ENCODE measurements at places on chromosomes 2 and 18.

GRCh38 chr2:207603486-207603885, 21.7 kb downstream of the METTL21A start:
- DNase-seq, result no peak

DNA sequence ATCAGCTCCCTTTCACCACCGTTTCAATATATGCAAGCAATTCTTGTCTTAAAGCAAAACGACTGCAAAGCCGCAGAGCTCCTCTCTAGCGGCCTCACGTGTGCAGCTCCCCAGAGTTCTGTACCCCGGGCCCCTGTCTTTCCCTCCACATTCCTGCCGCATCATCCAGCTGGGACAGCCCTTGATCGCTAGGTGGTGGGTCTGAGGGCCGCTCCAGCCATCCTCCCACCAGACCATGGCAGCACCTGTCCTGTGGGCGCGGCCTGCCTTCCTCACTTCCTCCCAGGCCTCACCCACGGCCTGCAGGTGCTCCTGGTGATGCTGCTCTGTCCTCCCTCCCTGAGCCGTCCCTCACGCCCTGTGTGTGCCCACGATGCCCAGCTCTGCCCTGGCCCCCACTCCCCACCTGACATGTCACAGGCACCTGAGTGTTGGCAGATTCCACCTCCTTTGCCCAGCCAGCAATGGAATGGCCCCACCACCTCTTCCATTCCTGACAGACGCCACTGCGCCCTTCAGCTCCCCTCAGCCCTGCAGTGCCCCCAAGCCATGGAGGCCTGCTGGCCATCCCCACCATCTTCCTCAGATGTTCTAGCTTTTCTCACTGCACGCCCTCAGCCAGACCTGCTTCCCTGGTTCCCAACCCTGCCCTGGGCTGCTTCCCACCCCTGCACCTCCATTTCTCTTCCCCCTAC, 15.3 kb upstream of the ALLC start:
- no peak for DNase-seq

DNA sequence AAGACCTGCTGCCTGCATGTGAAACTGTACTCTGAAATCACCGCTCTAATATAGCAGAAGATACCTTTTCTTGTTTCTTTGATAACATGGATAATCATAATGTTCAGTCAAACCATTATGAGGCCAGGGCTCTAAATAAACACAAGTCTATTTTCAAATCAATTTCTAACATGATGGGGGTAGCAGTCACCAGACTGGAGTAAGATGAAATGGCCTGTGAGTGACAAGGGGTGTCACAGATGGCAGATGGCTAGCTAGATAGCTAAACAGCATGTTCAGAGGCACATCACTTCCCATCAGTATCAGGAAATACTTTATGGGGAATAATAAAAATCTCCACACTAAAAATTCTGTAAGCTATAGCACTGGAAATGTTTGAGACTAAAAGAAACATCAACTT, 14.0 kb downstream of the MBD2 start:
- no peak for DNase-seq

DNA sequence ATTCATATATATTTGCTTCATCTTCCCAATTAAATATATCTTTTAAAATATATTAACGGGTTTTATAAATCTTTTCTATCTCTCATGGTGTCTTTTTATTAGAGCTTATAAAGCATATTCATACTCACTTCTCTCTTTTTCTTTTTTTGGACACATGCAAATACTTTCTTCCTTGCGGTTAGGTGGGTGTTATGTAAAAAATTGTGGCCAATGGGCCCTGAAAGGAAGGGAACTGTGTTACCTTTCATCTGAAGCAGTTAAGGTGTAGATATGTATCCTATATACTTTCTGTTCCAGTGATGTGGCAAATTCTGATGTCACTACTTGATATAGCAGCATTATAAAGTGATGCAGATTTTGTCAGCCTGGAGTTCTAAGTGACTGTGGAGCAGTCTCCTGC, 714.5 kb downstream of the PLCL1 start:
- no peak for DNase-seq

GRCh38 chr2:64283641-64284361, 139.6 kb upstream of the PELI1 start:
- peak; percentile 59 for DNase-seq

DNA sequence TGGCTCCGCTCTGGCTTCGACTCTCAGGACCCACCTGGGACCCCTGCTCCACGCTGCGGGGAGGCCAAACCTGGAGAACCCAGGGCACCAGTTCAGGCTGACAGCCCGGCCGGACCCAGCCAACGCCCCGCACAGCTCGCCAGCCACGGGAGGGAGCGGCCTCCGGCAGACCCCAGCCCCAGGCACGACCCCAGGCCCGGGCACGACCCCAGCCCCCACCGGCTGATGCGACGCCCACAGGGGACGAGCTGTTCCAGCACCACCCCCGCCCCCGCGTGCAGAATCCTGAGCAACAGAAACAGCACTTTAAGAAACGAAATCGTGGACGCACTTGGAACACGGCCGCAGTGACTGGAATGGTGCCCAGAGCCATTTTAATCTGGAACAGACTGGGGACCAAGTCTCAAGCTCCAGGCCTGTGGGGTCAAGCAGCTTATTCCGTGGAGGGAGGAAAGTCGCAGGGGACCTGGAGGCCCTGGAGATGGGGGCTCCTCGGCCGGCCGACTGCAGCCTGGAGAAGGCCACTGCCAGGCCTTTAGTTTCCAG, 74.2 kb downstream of the MBP start:
- DNase-seq, result no peak

- DNase-seq, result no peak
Observed at GRCh38 chr2:138871312-138871711, 91.1 kb upstream of the NXPH2 start.

- peak; percentile 13 for DNase-seq
Observed at GRCh38 chr2:240913810-240914644, 7.9 kb downstream of the CROCC2 start.

DNA sequence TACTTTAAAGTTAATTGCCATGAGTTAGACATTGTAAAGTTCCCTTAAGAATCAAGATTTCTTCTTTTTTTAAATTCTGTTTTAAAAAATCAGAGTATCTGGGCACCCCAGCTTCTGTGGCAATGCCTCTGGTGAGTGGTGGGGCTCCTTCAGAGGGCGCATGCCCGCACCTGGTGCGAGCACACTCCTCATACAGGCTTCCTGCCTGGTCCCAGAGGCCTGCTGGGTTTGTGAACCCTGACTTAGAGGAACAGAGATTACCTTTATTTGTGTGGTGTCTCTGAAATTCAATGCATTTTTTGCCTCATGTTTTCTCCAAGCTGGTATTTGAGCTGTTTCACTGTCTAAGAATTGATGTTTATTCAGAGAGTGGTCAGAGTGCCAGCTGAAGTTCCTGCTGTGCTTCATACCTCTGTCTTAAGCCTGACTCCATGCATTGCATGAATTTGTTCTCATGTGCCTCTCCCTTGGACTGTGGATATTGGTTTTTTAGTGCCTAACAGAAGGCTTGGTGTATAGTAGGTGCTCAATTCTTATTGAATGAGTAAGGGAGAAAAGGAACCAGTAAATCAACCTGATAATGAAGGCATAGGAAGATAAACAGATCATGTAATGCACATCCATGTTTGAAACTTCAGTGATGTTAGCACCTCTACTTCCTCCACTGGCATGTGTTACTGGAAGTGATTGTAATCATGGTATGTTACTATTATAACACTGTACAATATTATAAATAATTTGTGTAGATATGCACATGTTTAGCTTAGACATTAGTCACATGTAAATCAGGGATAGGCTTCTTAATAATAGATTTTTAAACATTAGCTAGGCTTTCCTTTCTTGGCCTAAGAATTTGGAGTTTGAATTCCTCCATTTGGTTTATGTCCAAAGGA, 29.0 kb downstream of the PHLPP1 start:
- no peak for DNase-seq

DNA sequence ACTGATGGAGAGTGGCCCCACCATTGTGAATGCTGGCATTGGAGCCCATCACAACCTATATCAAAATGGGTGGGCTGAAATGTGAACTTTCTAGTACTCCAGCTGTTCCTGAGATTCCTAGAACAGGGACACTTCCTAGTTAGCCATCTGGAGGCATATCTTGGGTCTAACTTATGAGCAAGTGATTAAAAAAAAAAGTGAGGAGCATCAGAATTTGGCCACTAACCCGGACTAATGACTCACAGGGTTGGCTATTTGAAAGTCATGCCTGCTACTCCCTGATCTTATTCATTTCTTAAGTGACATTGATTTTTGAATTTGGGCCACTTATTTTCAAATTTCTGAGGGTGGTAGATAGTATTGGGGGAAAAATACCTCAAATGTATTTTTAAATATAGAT, 216.6 kb downstream of the HRH4 start:
- no peak for DNase-seq

All from kidney glomerular epithelial cell (primary cell).